CD4-positive, CD25-positive, alpha-beta regulatory T cell (primary cell): ENCODE measurements at places on chromosomes 1 and 21. TPM values are rescaled to one million over a fixed set of nuclear protein-coding genes. Genes with fewer than 3 reads are reported as not detected.
A peak's percentile ranks its signal among the peaks of the same experiment; 100 is the strongest.

DNA sequence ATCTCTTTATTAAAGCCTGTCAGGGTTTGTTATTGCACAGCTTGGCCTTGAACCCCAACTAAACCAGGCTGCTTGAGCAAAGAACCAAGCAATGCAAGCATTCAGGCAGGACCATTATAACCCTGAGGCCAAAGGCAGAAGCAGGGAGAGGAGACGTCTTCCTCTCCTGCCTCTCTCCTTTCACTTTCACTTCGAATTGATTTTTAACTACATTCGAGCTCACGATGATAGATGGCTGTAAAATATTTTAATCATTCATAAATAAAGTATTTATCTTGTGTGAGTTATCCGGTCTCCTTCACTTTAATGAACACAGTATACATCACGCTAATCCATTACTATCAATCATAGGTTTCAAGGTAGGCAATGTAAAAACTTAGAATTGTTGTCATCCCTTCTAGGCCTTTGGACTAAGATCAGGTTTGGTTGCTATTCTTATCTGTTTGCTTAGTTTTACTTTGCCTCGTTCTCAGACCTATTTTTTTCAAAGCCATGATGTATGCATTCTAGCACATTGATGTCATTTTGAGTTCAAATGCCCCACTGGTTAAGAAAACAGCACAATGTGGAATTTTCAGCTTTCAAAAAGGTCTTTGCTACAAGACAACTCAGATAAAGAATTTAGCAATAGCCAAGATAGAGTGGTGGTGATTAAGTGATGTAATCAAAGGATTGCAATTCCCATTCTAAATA lies 480.2 kb upstream of the RUNX1 start:
- H3K4me1 ChIP-seq, result peaks cover 28% of the 10 kb centered on the region
- H3K27ac ChIP-seq, result peak overlapping the region; percentile 69
- H3K4me3 ChIP-seq, result peak overlapping the region; percentile 88
- no peaks in the 10 kb centered on the region for H3K36me3 ChIP-seq
- DNase-seq, result no peak

- no peak for DNase-seq
- H3K4me3 ChIP-seq, result no peak overlapping the region
- no peaks in the 10 kb centered on the region for H3K27me3 ChIP-seq
- no peaks in the 10 kb centered on the region for H3K36me3 ChIP-seq
- no peak overlapping the region for H3K27ac ChIP-seq
These were observed 131.0 kb downstream of the DMRTA2 start for GRCh38 chr1:50292276-50292675.

DNA sequence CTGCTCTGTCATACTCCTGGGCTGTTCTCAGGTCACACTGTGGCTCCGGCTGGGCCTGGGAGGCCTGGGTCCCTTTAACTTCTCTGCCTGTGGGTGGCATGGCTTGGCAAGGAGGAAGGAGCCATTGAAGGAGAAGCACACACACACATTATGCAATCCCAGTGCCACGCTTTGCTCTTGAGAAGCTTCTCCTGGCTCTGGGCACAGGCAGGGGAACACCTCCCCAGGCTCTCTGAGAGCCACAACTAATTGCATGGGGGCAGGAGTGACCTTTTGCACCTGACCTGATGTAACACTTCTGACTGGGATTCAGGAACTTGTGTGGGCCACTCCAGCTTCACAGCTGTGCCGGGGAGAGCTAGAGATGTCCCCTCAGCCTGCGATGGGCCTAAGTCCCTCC lies 23.1 kb downstream of the LGR6 start:
- H3K4me1 ChIP-seq, result no peaks in the 10 kb centered on the region
- no peak for DNase-seq
- H3K36me3 ChIP-seq, result no peaks in the 10 kb centered on the region
- no peak overlapping the region for H3K4me3 ChIP-seq
- H3K27ac ChIP-seq, result no peak overlapping the region
- H3K27me3 ChIP-seq, result peaks cover 35% of the 10 kb centered on the region

GRCh38 chr1:31861346-31861745 lies 45.5 kb upstream of the SPOCD1 start:
- no peaks in the 10 kb centered on the region for H3K27me3 ChIP-seq
- no peaks in the 10 kb centered on the region for H3K4me1 ChIP-seq
- no peaks in the 10 kb centered on the region for H3K36me3 ChIP-seq

DNA sequence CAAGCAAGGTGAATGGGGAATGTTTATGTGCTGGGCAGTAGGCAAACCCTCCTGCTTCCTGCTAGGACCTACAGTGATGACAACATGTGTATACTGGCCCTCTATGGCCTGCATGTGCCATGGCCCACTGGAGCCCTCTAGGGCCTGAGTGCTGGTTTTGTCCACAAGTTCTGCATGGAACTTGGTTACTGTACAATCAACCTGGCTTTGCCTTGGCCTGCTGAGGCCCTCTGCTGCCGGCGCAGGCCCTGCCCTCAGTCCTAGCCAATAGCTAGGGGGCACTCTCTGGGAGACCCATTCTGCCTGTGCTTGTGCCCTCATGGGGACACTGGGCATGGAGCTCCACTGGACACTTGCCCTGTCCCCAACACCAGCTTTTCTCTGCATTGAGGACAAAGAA lies 138.6 kb upstream of the NGF start:
- no peaks in the 10 kb centered on the region for H3K27me3 ChIP-seq
- H3K4me3 ChIP-seq, result no peak overlapping the region
- no peaks in the 10 kb centered on the region for H3K4me1 ChIP-seq

GRCh38 chr1:77018311-77018710 lies 151.0 kb downstream of the ST6GALNAC5 start:
- H3K27me3 ChIP-seq, result peaks cover 2% of the 10 kb centered on the region
- no peak for DNase-seq
- no peaks in the 10 kb centered on the region for H3K4me1 ChIP-seq
- no peak overlapping the region for H3K4me3 ChIP-seq

GRCh38 chr1:27275696-27276095 lies 41.3 kb downstream of the WDTC1 start:
- peaks cover 6% of the 10 kb centered on the region for H3K36me3 ChIP-seq
- no peak for DNase-seq
- no peaks in the 10 kb centered on the region for H3K4me1 ChIP-seq

DNA sequence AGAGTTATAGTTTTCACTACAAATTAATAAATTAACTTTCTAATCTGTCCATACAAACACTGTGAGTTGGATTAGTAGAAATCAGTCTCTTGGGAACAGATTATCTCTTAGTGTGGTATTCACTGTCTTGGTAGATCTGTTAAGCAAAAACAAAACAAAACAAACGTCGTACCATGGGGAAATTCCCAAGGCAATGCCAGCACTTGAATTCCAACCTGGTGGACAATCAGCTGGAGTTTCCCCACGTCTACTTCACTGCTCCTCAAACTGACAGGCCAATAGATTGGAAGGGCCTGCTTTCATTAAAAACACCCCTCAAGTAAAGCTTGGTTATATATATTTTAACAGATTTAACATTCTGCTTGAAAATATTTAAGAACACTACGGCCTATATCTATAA lies 31.9 kb downstream of the GDAP2 start:
- H3K4me1 ChIP-seq, result no peaks in the 10 kb centered on the region
- no peak overlapping the region for H3K27ac ChIP-seq
- peaks cover 67% of the 10 kb centered on the region for H3K36me3 ChIP-seq

DNA sequence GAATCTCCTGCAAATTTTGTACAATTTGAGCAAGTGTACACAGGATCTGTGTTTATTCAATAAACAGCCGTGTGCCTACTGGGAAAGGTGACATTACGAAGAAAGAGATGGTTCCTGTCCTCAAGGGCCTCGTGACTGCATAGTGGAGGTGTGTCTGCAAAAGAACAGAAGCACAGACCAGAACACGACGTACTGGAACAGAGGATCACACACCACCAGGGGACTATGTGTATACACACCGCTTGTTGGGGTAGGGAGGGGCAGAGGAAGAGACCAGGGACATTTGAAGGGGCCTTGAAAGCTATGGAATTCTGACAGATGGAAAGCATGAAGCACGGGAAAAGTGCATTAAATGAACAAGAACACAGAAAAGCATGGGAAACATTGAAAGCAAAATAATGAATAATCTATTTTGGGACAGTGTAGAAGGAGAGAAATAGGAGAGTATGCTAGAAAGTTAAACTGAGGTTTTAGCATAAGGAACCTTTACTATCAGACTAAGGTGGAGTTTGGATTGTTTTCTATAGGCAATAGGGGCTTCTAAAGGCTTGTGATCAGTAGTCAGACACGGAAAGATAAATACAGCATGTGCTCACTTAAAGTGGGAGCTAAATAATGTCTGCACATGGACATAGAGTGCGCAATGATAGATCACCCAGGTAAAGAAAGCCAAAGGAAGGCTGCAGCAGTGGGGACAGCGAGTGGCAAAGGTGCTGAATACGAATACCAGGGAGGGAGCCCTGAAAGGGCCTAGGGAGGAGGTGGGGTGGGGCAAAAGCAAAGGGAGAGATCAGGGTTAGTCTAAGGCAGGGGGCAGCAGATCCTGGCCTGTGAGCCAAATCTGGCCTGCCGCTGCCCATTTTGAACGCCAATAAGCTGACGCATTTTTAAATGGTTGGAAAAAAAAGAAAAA lies 11.0 kb downstream of the JAK1 start:
- H3K36me3 ChIP-seq, result peaks cover 7% of the 10 kb centered on the region
- H3K4me1 ChIP-seq, result peaks cover 92% of the 10 kb centered on the region
- peak overlapping the region; percentile 70 for H3K4me3 ChIP-seq
- H3K27me3 ChIP-seq, result no peaks in the 10 kb centered on the region

GRCh38 chr21:15063814-15064575 lies 805 bp downstream of the NRIP1 start:
- H3K36me3 ChIP-seq, result no peaks in the 10 kb centered on the region
- H3K27me3 ChIP-seq, result peaks cover 28% of the 10 kb centered on the region
- peaks cover 27% of the 10 kb centered on the region for H3K4me1 ChIP-seq

- no peak overlapping the region for H3K4me3 ChIP-seq
- no peaks in the 10 kb centered on the region for H3K4me1 ChIP-seq
- H3K36me3 ChIP-seq, result no peaks in the 10 kb centered on the region
- no peaks in the 10 kb centered on the region for H3K27me3 ChIP-seq
- no peak for DNase-seq
- no peak overlapping the region for H3K27ac ChIP-seq
These were observed 340.0 kb downstream of the NPHP4 start for GRCh38 chr1:5651964-5652821.

- peaks cover 4% of the 10 kb centered on the region for H3K4me1 ChIP-seq
- no peaks in the 10 kb centered on the region for H3K27me3 ChIP-seq
- H3K36me3 ChIP-seq, result peaks cover 85% of the 10 kb centered on the region
- no peak for DNase-seq
- no peak overlapping the region for H3K4me3 ChIP-seq
- H3K27ac ChIP-seq, result no peak overlapping the region
These were observed 12.7 kb downstream of the AKIRIN1 start for GRCh38 chr1:39003794-39004193.

DNA sequence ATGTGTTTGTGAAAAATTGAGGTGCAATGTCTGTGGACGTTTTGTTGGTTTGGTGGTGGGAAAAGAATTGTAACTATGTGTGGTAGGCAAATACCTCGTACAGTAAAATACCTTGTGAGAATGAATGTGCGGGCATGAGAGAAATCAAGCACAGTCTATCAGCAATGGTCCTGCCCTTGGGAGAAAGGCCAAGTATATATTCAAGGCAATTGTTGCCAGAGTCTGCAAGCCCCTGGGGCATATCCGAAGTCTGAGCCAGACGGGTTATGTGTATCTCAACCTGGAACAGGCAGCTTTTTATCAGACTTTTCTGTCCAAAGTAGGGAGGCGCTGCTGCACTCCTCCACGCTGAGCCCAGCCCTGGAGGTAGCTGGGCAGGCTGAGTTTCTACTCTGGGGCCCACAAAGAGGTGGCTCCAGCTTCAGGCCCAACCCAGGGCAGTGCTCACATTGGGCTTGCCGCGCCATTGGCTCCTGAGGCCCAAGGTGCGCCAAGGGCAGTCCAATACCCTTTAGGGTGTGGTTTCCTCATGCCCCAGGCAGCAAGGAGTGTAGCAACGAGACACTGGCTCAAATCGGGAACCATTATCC lies 9.4 kb upstream of the GNL2 start:
- H3K27me3 ChIP-seq, result peaks cover 5% of the 10 kb centered on the region
- no peak overlapping the region for H3K27ac ChIP-seq
- H3K4me3 ChIP-seq, result no peak overlapping the region

DNA sequence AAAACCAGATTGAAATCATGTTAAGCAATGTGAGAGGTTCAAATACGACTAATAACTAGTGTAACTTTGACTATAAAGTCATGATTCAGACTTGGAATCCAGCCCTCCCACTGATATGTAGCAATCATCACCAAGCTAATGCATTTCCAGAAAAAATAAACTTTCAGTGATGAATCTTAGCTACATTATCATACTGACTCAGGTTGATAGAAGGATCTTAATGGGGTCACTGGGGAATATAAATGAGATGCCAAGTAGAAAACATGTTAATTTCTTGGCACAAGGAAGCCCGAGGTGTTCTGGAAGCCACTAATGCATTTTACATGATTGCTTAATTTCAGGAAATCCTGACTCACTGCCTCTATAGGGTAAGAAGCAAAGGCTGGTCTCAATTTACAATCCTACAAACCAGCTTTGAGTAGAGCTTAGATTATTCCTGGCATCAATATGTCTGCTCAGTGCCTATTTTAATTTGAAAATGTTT lies 67.7 kb downstream of the SELENOF start:
- no peak for DNase-seq
- no peak overlapping the region for H3K27ac ChIP-seq
- H3K27me3 ChIP-seq, result no peaks in the 10 kb centered on the region
- H3K4me3 ChIP-seq, result no peak overlapping the region
- H3K36me3 ChIP-seq, result no peaks in the 10 kb centered on the region
- no peaks in the 10 kb centered on the region for H3K4me1 ChIP-seq

GRCh38 chr1:99472893-99473292 lies 173.0 kb upstream of the PALMD start:
- no peaks in the 10 kb centered on the region for H3K36me3 ChIP-seq
- H3K27ac ChIP-seq, result no peak overlapping the region
- H3K4me3 ChIP-seq, result no peak overlapping the region

DNA sequence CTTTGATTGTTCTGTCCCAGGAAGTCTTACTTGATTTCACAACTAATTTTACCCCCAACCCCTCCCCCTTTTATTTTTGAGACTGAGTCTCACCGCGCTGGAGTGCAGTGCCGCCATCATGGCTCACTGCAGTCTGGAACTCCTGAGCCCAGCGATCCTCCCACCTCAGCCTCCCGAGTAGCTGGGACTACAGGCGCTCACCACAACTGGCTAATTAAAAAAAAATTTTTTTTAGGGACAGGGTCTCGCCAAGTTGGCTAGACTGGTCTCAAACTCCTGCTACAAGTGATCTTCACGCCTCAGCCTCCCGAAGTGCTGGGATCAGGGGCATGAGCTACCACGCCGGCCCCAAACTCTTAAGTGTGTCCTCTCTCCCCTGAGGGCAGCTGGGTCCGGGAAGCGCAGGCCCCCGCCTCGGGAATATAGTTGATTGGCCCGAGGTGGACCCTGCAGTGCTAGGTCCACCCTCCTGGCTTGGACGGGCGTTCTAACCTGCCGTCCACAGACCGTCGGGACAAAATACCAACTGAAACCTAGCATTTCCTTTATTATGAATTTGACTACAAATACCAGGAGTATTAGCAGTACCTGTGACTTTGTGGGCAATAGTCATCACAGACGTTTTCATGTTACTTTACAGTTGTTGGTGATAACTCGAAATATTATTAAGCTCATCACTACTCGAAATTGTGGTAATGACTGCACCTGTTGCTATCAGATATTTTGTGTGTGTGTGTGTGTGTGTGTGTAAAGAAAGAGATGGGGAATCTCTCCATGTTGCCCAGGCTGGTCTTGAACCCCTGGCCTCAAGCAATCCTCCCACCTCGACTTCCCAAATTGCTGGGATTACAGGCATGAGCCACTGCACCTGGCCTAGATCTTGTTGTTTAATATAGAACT lies 642 bp upstream of the PARP1 start:
- no peaks in the 10 kb centered on the region for H3K27me3 ChIP-seq
- no peak overlapping the region for H3K4me3 ChIP-seq
- peak; percentile 6 for DNase-seq
- H3K36me3 ChIP-seq, result no peaks in the 10 kb centered on the region
- peaks cover 44% of the 10 kb centered on the region for H3K4me1 ChIP-seq

The DNAJC11 gene
- total RNA-seq, result 41.4 TPM

The SLC44A5 gene
- 1.6 TPM for total RNA-seq
